ENCODE measurements at places on chromosomes 11 and 22. TPM values are rescaled to one million over a fixed set of nuclear protein-coding genes. Genes with fewer than 3 reads are reported as not detected.
A peak's percentile ranks its signal among the peaks of the same experiment; 100 is the strongest.

Gene BARX2
- total RNA-seq, result not detected

Gene ROM1
- total RNA-seq, result 2.5 TPM

Gene CRYAB
- total RNA-seq, result 0.67 TPM

Gene VPS26B
- total RNA-seq, result 37.6 TPM

Gene FAT3
- not detected for total RNA-seq

DNA sequence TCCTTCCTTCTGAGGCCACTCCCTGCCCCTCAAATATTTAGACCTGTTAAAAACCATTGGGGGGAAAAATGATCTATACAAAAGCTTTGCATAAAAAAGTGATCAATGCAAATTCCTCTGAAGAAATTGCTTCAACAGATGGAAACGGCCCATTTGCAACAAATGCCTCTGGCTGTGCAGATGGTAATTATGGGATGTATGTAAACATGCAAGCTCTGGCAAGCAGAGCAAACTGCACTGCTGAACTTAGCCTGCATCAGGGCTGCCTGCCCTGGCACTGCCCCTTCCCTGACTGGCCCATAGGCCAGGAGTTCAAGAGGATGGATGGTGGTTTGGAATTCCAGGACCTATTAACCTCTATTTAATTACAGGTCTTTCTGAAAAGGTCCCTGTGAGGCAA lies 388.7 kb downstream of the MIAT start:
- peak; percentile 53 for DNase-seq

DNA sequence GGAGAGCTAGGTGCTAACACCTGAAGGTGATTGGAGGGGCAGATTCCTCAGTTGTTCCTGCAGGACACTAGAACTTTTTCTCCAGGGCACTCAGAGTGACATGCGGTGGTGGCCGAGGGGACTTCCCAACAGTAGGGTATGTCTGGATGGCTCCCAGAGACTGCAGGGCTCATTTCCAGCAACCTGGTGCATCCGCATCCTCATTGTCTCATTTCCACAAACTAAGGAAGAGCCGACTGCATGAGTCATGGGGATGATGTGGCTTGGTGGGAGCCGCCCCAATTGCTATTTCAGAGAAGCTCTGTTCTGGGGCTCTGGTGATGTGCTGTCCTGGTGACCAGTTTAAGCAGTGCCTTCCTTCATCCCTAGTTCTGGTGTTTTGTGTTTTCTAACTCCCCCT lies 2.8 kb upstream of the ROBO4 start:
- peak; percentile 90 for DNase-seq

GRCh38 chr11:1830004-1830321 lies 4.8 kb upstream of the SYT8 start:
- no peak for DNase-seq

GRCh38 chr11:111917312-111917711 lies 1.4 kb upstream of the C11orf52 start:
- DNase-seq, result no peak

- no peak for DNase-seq
Measured at GRCh38 chr11:99327066-99327465, 306.3 kb downstream of the CNTN5 start.

DNA sequence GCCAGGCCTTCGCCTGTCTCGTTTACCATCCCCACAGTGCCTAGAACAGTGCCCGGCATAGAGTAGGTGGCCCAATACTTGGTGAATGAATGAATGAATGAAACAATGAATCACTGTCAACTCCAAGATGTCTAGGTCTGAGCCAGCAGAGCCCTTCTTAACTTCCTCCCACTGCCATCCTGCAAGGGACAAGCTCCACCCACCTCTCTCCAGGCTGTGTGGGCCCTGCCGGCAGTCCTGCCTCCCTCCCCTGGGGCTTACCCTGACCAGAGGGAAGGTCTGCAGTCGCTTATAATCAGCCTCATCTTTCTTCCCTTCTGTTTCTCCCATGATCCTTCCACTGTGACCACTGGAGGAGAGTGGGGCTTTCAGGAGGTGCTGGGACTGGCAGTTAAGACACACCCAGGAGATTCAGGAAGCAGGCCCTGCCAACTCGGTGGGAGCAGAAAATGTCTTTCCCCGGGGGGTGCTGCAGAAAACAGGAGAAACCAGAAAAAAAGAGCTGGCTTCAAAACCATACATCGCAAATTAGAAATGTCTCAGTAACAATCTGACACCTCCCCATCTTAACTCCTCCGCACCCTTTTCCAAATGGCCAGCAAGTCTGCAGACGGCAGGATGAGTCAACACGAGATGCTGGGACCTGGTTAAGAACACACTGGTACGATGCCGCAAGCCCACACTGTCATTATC lies 11.4 kb downstream of the DNAL4 start:
- DNase-seq, result no peak

DNA sequence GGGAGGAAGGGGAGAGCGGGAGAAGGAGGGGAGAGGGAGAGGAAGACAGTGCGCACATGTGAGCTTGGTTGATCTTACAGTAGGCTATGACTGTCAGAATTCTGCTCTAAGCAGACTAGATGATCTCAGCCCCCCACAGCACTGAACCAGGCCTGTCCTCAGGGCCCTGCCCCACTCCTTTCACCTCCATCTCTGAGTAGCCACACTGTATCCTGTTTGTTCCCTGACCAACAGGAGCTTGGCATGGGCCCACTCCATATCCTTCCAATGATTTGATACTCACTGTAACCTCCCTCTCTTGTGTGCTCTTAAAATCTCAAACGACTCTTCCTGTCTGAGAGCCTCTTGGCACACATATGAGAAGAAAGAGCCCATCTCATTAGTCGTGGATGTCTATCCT lies 86.1 kb upstream of the PARVA start:
- DNase-seq, result no peak

- DNase-seq, result no peak
Measured at GRCh38 chr22:47053726-47054141, 291.3 kb downstream of the TBC1D22A start.

- no peak for DNase-seq
Measured at GRCh38 chr11:101786916-101787315, 127.9 kb upstream of the CEP126 start.

DNA sequence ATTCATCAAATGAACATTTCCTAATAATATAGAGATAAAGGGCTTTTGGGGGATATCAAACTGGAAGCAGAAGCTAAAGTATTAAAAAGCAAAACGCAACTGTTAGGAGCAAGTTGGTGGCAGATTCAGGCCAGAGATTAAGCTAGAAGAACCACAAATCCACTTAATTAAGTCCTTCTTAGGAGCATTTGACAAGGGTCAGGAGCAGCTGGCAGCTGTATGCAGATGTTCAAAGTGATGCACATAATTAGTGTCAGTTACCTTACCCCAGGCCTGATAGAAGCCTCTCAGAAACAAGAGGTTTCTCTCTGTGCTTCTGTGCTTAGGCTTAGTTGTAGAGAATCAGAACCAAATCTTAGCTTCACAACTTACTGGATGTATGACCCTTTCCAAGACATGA lies 546.5 kb upstream of the ANO5 start:
- DNase-seq, result no peak

GRCh38 chr22:47123827-47124442 lies 361.5 kb downstream of the TBC1D22A start:
- no peak for DNase-seq

- DNase-seq, result peak; percentile 98
Measured at GRCh38 chr11:10490398-10491241, 35.6 kb downstream of the AMPD3 start.
